Activated CD4-positive, alpha-beta T cell treated with anti-CD3 and anti-CD28 coated beads, Interleukin-2, amount 50 U/mL, for 48 hours (primary cell): ENCODE measurements at places on chromosomes 2 and 18.
A peak's percentile ranks its signal among the peaks of the same experiment; 100 is the strongest.

DNA sequence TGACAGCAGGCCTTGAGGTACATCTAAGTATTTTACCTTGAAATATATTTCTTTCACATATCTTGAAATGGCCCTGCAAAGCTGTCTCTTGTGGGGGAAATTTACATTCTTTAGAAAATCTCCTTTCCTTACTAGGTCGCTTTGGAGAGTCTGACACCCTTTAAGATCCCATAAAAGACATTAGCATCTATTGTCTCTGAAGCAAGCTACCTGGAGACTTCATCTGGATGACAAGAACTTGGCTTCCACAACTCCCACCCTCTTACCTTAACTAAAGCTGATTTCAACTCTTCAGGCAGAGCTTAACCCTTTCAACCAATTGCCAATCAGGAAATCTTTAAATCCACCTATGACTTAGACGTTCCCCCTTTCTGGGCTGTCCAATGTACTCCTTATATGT is 219.3 kb downstream of the PIEZO2 start:
- DNase-seq: no peak

DNA sequence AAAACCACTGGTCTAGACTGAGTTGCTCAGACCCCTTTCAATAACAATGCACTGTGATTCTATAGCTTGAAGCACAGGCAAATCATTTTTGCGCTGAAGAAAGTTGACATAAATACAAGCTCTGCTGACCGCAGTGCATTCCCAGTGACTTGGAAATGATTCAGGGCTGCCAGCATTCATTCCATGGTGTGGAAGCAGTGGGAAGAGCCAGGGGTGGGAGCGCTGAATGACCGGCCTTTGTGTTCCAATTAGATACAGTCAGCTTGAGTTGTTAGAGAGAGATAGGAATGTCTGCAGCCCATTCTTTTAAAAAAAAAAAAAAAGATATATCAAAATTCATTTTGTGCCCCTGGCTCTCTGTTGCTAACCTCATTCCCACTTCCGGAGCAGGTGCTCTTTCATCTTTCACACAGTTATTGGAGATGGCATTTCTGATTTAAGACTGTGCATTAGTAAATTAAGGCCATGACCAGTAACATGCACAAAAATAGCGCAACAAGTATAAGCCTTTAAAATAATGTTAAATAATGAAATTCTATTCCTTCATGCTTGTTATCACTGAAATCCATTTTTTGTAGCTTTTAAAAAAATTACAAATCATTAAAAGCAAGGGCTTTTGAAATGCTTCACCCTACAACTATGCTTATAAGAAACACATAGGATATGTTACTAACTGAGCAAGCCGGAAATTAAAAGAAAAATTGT is 59.4 kb upstream of the CTLA4 start:
- no peak for DNase-seq

DNA sequence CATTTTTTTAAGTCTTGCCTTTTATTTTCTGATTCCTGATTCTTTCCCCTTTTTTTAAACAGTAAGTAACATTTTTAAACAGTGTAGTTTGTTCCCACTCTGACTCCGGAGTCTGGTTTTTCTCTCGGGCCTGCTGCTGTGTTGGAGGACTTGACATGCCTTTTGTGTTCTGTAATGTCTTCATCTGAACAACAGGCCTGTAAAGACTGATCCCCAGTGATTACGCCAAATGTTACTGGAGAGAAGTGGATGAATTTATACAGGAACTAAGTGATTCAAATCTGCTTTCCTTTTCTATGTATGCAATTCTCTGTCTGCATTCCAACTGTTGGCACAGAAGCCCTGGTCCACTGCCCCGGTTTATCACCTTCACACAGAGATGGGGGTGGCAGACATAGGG is 54.3 kb upstream of the RMDN2 start:
- DNase-seq: no peak

DNA sequence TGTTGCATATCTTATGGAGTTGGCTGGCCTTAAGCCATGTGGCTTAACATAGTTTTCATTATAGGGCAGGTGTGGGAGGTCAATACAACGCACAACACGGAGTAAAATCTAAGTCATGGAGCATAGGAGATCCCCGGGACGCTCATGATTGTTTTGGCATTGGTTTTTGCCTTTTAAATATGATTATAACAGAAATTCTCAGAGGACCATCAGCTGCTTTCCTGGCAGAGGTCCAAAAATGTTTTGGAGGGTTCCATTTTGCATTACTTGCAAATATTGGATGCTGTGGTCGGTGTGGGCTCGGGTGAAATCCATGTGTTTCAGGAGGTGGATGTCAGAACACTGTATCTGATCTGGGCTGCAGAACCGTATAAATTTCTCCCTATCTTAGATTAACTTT is 3.4 kb downstream of the NCOA1 start:
- no peak for DNase-seq

DNA sequence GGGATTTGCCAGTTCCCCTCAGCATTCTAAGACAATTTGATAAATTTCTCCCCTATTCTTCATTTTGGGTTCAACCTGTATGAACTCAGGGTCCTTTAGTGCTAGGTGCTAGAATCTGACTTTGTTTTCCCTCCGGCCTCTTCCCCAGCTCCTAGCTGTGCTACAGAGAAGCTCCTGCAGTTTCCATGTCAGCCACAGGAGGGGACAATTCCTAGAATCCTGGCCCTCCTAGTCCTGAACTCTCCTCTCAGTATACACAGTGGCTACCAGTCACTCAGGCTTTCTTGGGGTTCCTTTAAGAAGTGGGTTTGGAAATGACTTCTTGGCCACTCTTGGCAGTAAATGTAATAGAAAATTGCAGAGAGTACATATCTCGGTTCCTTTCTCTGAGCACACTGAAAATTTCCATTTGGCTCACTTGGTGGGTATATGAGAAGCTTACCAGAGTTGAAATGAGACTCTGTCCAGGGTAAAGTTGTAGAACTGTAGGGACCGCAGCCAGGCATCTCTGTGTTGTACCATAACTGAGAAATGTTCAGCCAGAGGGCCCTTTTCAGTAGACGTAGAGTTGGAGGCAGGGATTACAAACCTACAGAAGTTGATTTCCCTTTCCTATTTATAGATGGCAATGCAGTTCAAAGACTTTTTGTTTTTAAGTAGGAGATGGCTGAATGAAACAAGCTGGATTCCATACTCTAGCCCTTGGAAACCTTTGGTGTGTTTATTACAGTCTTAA is 5.0 kb upstream of the CHST10 start:
- no peak for DNase-seq

DNA sequence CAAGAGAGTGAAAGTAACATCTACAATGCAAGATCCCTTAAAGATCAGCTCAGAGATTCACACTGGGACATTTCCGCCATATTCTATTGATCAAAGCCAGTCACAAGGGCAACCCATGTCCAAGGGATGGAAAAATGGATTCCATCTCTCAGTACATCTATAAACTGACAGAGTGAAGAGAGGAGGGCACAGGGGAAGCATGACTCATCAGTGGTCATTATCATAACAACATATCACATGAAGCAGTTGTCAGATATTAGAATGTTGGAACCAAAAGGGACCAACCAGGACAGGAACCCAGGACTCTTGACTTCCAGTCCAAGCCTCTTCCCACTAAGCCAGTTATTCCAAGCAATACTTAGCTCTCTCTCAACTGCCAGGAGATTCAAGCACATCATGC is 54.9 kb upstream of the IGFBP2 start:
- no peak for DNase-seq

DNA sequence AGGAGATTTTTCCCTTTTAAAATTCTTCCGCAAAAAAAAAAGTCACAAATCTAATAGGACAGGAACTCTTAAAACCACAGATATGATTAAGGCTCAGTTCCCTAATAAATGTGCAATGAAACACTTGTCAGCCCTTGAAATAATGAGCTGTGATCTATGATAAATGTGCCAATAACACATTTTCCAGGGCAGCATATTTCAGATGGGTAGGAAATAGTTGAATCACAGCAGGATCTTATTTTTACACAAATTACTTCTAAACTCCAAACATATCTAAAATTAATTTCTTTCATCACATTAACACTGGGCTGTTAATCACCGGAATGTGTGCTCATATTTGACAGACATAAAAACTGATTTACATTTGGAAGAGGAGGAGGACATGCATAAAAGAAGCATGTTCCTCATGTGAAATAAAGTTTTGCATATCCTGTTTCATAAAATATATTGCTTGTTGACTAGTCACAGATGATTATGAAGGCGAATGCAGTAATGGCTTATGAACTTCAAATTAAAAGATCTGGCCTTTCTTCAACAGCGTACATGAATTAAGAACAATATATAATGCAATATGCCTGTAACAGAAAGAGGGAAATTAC is 281.4 kb downstream of the PAX3 start:
- DNase-seq: no peak

DNA sequence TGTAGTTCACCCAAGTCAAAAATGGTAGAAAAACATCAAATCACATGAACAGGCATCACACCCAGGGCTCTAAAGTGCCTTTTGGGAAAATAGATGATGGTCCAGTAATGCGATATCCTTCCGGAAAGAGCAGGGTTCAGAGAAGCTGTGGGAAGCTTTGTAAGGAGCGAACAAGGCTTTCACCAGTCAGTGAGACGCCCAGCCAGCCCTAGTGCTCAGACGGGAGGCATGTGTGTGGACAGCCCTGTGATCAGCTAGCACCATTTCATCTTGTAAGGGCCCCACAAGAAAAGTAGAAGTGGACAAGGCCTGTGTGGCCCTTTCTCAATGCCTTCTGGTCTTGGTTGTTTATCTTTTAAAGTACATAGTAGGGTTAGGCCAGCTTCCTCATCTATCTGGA is 76.1 kb downstream of the SMIM21 start:
- DNase-seq: no peak

- DNase-seq: no peak
Measured at GRCh38 chr2:218003981-218004419, 1.2 kb upstream of the TNS1 start.

DNA sequence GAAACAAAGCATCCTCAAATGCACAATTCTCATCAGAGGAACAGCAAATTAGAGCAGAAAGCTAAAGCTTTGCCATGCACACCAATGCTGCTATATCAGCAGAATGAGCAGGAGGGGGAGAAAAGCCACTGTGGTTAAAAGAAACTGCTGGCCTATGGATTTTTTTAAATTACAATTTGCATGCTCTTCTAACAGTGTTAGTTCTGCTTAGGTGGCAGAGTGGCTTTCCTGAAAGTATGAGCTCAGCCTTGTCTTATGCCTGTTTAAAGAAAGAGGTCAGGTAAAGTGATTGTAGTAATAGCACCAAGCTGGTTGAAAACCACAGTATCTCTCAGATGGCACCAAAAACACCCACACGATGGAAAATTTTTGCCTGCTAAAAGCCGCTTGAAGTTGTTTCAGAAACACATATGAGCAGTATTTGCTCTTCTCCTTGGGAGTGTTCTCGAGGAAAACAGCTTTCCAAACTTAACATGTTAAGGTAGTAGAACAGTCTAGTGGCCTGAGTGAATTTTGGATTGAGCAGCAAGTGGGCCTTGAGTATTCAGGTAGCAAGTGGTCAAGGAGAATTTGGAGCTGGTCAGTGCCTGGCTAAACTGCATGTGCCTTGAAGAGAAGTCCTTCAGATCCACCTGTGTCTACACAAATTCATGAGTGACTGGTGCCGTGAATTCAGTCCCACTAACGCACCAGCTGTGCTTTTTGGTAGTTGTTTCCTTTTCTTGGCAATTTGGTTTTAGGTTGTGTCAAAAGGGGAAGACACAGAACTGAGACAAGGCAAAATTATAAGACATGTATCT is 19.6 kb upstream of the NDUFV2 start:
- DNase-seq: peak; percentile 61

- no peak for DNase-seq
Measured at GRCh38 chr2:189527812-189528592, 52.6 kb downstream of the SLC40A1 start.

- no peak for DNase-seq
Measured at GRCh38 chr2:175282300-175282699, 100.8 kb upstream of the ATP5MC3 start.

GRCh38 chr2:3146175-3146574 is 231.4 kb downstream of the EIPR1 start:
- no peak for DNase-seq

DNA sequence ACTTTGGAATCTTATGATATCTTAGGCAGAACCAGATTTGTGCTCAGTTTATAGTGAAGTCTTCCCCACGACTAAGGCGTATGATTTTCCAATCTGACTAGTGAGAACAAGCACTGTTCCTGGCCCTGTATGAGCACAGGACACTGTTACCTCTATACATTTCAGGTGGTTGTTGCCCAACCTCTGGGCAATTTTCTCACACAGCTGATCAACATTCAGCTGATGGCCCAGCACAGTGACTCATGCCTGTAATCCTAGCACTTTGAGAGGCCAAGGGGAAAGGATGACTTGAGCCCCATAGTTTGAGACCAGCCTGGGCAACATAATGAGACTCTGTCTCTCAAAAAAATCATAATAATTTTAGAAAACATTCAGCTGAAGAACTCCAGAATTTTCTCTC is 119.5 kb downstream of the ASXL3 start:
- DNase-seq: no peak

DNA sequence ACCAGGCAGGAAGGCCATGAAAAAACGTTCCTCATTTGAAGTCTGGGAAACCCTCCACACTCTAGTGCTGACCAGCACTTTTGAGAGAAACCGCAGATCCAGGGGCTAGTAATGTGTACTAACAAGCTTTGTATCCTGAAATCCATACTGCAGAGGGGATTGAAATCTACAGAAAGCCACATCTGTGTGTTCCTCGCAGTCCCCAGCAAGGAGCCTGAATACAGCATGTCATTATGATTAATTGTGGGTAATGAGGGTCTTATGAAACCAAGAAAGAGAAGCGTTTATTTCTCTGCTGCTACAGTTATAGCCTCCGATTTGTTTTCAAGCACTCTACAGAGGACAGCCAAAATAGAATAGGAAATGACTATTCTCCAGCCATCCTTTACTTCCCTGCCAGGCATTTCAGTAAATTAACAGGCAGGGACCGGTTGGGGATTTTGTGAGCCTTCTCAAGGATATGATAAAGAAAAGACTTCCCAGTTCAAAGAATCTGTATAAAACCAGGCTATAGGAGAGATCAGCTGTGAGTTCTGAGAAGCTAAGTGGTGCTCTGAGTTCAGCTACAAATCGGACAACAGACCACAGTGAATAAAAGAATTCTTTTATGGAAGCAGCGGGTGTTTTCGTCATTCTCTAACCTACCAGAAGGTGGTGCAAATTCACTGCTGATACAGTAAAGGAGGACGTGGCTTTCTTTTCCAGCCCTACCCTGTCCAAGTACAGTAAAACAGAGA is 133.4 kb downstream of the INSIG2 start:
- peak; percentile 20 for DNase-seq

DNA sequence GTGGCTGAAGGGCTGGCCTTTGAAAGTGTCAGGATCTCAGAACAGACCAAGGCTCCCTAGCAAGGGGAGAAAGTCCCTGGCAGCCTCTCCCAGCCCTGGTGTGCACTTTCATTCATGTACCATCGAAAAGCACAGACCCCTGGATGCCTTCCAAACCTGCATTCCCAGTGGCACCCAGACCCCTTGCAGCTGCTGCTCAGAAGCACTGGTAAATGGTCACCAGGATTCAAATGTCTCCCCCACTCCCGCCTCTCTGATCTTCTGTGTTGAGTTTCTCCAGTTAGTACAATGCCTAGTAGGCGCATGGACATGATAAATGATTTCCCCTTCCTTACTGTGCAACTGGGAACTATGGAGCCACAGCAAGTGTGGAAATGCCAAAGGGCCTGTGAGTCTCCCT is 180.0 kb downstream of the GLI2 start:
- no peak for DNase-seq
